ENCODE measurements at places on chromosomes 11 and 22.

DNA sequence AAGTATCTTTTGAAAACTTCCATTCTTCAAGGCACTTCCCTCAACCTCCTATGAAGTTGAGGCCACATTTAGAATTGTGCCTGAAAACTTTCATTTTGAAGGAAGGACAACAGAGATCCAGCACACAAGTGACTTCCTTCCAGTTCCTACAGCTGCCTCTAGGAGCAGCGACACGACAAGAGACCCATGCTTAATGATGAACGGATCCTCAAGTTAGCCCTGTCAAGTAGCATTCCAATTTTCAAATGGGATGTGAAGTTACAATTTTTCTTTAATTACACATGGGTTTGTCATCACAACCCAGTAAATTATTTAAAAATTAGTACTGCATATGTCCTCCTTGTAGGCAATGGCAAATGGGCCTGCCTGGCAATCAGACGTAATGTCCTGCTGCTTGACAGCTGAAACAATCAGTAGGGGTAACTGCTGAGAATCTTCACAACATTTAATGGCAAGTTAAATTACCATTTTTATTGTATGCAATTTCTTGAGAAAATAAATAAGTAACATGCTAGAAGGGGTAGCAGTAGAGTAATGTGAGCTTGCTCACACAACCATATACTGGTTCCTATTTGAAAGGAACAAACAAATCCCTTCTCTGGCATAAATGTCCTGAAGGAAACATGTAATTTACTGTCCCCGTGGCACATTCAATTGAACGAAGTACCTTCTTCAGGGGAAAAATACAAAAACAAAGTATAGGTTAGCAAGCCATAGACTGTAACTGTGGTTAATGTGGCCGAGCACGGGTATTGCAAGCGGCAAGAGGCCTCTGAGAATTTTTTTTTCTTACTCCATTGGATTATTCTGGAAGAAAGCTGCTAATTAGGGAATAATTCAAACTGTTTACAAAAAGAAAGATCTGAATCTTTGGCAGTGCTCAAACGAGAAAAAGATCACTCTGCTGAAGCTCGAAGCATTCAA, 288.3 kb downstream of the CADM1 start:
- DNase-seq: no peak

GRCh38 chr11:64245797-64246620, 734 bp downstream of the PPP1R14B start:
- peak; percentile 67 for DNase-seq

DNA sequence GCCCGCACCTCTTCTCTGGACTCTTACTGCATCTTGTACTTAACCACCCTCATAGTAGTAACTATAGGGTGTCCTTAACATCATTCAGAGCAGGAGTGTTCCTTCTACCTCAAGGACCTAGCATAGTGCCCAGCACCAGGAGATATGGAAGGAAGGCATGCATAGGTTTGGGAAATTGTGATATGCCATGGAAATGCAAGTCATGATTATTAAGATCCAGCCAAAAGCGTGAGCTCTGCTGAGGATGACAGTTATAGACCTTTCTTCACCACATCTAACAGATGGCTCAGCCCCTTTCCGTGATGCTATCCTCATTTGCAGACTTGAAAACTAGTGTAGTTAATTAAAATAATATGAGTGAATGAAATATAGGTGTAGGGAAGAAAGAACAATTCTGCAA, 746.1 kb downstream of the NTM start:
- no peak for DNase-seq

- no peak for DNase-seq
These were observed 25.8 kb downstream of the TPST2 start for GRCh38 chr22:26564181-26564580.

DNA sequence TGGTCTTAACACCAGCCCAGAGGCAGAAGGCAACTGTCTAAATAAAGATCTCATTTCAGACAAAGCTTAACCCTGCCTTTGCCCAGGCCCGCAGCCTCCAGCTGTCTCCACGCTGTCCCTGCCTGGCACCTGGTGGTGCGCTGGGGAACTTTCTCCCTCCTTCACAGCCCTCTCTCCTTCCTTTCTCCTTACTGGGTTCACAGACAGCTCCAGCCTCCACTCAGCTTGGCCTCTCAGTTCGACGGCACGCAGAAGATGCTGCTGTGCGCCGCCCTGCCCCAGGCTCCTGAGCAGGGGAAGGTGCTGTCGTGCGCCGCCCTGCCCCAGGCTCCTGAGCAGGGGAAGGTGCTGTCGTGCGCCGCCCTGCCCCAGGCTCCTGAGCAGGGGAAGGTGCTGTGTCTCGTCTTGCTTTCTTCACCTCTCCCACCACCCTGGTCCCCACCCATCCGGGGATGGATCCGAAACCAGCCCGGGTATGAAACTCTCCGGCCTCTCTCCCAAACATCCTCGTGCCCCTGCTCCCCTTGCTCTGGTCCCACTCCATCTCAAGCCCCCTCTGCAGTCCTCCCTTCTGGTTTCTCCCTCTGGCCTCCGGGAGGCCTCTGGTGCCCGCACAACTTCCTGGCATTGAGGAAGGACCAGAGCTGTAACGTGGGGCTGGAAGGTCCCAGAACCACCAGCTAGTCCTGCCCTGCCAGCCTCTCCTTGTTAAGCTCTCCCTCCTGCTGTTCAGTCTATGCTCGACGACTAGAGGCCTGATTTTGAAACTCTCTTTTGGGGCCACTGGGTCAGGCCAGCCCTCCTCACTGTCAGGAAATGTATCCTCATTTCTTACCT, 22.9 kb upstream of the JAM3 start:
- no peak for DNase-seq

Measured in heart right ventricle (tissue), 16 donors.